Suprapubic skin (tissue), 4 donors: ENCODE measurements at places on chromosomes 2 and 18.
A peak's percentile ranks its signal among the peaks of the same experiment; 100 is the strongest.

DNA sequence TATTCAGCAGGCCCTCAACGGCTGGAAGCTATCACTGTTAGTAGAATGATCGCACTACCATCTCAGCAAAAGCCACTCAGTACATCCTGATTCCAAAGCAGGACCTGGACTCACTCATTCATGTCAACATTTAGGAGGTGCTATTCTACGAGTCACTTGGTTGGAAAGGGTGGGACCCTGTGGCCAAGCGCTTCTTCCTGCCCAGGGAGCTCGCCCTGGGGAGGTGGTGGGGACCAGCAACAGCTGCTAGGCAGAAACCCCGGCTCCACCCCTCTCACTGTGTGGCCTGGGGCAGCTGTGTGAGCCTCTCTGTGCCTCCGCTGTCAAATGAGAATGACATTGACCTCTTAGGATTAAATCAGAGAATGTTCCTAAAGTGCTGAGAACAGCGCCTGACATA, 231.4 kb downstream of the EIPR1 start:
- peak; percentile 60 for DNase-seq

DNA sequence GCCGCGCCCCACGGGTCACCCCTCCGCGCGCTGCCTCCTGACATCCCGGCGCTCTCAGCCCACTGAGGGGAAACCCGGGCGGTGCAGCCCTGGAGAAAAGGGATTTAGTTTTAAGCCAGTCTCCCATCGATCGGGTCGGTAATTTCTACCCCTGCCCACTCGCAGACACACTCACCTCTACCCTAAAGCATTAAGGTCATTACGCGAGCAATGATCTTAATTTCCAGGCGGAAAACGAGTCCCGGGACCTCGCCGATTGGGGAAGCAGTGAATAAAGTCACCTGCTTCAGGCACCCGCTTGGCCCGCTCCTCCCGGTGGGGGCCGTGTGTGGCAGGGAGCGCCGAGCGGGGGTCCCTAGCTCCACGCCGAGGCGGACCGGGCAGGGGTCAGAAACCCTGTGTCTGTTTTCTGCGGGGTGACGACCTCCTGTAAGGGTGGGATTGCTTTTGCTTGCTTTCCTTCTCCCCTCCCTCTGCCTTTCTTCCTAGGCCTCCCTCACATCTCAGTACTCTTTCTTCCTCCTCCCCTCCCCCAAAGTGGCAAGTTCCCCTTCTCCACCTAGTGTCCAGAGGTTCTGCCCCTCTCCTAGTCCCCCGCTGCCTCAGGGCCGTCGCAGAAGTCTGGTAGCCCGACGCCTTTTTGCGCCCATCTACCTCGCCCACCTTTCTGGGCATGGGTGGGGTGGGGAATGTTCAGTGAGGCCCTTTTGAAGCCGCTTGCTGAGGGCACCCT, 142.6 kb downstream of the MEIS1 start:
- DNase-seq: no peak

GRCh38 chr18:10067670-10068659, 154.1 kb downstream of the VAPA start:
- peak; percentile 65 for DNase-seq

DNA sequence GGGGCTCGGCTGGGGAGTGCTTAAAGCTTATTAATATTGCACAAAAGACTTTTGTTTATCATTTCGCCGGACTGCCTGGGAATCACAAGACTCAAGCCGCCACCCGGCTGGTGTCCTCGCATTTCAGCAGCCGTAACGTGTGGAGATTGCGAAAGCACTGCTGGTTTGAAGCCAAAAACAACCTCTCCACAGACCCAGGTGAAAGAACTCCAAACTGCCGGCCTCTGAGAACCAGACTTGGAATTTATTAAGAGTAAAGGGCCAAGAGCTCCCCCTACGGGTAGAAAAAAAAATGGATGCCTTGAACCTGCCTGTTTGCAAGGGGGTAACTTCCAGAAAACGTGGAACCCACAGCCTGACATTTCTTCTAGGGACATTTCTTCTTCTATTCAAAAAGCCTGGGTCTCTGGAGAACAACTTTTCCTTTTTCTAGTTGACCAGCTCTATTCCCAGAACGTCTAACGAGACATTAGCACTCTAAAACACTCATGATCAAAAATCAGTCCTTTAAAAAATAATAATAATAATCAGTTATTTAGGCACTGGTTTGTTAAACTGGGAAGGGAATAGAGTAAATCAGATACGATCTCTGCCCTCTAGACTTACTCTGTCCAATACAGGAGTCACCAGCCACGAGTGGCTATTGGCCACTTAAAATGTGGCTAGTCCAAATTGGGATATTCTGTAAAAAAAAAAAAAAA, 216.3 kb downstream of the C1D start:
- peak; percentile 83 for DNase-seq

GRCh38 chr18:53458944-53459580, 765.4 kb downstream of the MBD2 start:
- DNase-seq: no peak

DNA sequence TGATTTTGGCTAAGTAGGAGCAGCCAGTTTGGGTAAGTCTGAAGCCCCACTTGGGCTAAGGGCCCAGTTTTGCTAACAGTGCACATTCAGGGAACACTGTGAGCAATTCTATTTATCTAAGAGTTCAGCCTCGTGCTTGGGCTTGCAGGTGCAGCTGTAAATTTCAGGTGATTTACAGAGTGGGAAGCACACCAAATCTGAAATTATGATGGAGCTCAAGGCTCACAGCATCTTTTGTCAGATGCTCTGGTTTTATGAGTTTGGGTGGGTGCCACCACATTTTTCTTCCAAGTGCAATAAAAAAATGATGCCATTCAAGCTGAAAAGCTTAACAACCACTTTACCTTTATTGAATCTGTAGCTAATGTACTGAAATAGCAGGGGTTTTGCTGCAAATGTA, 671.2 kb downstream of the LRRTM4 start:
- DNase-seq: no peak

DNA sequence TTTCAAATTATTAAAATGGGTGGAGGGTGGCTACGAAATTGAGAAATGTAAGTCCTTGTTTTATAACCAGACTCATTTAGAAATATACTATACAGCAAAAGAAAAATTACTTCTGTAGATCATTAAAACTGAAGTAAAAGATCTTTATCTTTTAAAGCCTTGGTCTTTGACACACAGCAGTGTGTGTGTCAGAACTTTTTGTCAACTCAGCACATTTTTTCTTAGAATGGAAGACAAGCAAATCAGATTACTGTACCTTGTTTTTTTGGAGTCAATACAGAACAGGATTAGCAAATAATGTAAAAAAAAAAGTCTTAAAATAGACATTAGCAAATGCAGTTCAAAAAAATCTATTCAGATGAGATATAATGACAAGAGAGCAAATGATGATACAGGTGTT, 49.1 kb downstream of the C2orf76 start:
- no peak for DNase-seq

- no peak for DNase-seq
Measured at GRCh38 chr2:62219407-62220159, 23.7 kb downstream of the B3GNT2 start.

GRCh38 chr2:128361376-128362131, 42.9 kb upstream of the HS6ST1 start:
- DNase-seq: no peak

- no peak for DNase-seq
Measured at GRCh38 chr2:3728104-3729054, 25.0 kb downstream of the DCDC2C start.

GRCh38 chr18:75977081-75977480, 518.0 kb downstream of the ZNF516 start:
- no peak for DNase-seq

- DNase-seq: no peak
Measured at GRCh38 chr2:147989809-147990403, 30.6 kb downstream of the ORC4 start.

GRCh38 chr18:52054324-52054723, 285.7 kb upstream of the DCC start:
- no peak for DNase-seq

DNA sequence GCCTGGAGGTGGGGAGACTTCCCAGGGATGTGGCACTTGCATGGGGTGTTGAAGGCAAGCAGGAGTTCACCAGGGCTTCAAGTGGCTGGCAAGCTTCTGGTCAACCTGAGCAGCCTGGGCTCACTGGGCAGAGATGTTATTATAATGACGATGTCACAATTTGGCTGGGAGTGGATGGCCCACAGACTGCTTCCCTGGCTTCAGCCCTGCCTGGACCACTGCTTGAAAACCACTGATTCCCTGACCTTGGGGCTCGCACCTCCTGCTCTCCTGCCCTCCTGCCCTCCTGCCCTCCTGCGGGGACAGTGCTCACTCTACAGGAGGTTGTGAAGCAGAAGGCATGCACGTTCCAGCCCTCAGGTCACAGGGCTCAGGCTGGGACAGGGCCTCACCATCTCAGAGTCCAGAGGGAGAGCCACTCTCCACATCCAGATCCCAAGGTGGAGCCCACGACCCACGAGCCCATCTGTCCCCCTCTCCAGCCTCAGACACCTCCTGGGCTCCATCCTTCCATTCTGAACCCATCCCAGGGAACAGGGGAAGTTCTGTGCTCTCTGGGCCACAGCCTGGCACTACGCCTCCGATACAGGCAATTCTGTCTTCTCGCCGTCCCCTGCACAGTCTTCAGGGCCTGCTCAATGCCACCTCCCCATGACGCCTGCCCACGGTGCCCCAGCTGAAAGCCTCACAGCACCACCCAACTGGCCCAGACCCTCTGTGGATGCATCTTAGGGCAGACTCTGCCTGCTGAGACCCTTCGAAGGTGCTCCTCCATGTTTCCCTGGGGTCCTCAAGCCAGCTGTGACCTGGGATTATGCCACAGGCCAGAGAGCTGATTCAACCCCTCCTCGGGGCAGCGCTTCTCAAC, 241.6 kb upstream of the RAB6C start:
- DNase-seq: no peak

- no peak for DNase-seq
Measured at GRCh38 chr2:21279525-21279924, 155.8 kb downstream of the TDRD15 start.

- DNase-seq: no peak
Measured at GRCh38 chr2:229419158-229419557, 148.1 kb upstream of the PID1 start.

GRCh38 chr2:191252699-191253098, 7.5 kb downstream of the MYO1B start:
- DNase-seq: no peak

- peak; percentile 79 for DNase-seq
Measured at GRCh38 chr2:54709336-54709809, 14.1 kb upstream of the EML6 start.

GRCh38 chr2:154655499-154655898, 43.0 kb upstream of the KCNJ3 start:
- DNase-seq: no peak

GRCh38 chr2:27306136-27306535, 2.1 kb downstream of the UCN start:
- DNase-seq: no peak

GRCh38 chr18:21805771-21806366, 65.3 kb downstream of the MIB1 start:
- DNase-seq: no peak

- no peak for DNase-seq
Measured at GRCh38 chr2:168722592-168722991, 79.8 kb upstream of the NOSTRIN start.

GRCh38 chr2:159818940-159819339, 20.9 kb upstream of the CD302 start:
- DNase-seq: no peak
